Epithelial cell of prostate (primary cell): ENCODE measurements at places on chromosomes 16 and 17.

- DNase-seq: no peak
Measured at GRCh38 chr16:79328402-79329165, 272.0 kb downstream of the MAF start.

- no peak for DNase-seq
Measured at GRCh38 chr16:75000481-75001081, 1.8 kb downstream of the ZNRF1 start.

- no peak for DNase-seq
Measured at GRCh38 chr17:70558821-70559220, 389.5 kb downstream of the KCNJ2 start.

GRCh38 chr16:65876624-65877023 lies 489.9 kb upstream of the CDH5 start:
- DNase-seq: no peak

- DNase-seq: no peak
Measured at GRCh38 chr17:62032480-62032879, 32.6 kb downstream of the MED13 start.

DNA sequence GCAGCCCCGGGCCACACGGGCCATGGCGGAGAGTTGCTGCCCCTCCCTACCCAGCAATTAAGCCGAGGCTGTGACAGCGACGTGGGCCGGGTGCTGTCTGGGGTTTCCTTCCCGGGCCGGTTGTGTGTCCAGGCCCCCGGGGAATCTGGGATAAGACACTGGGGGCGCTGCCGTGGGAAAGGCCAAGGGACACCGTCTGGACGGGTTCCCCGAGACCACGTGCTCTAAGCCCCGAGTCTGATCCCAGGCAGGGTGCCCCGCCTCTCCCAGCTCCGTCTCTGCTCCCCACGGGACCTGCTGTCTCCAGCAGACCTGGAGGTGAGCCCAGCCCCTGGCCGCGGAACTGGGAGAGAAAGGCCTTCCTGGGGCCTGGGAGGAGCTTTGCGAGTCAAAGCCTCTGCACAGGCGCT lies 92.2 kb downstream of the IRX3 start:
- no peak for DNase-seq

DNA sequence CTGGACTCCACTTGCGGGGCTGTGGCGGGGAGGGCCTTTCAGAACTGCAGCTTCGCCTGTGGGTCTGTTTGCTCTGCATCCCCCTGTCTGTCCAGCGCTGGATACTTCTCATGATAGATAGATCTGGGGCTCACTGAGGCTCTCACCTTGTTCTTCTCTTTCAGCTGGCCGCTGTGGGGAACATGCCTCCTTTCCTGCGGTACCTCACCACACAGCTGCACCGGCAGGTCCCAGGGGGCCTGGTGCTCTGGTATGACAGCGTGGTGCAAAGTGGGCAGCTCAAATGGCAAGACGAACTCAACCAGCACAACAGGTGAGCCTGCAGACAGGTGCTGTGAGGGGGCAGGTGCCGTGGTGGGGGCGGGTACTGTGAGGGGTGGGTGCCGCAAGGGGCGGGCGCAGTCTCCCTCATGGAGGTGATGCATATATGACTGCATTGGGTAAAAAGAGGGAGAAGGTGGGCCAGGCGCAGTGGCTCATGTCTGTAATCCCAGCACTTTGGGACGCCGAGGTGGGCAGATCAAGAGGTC lies 6.2 kb downstream of the ENGASE start:
- no peak for DNase-seq

DNA sequence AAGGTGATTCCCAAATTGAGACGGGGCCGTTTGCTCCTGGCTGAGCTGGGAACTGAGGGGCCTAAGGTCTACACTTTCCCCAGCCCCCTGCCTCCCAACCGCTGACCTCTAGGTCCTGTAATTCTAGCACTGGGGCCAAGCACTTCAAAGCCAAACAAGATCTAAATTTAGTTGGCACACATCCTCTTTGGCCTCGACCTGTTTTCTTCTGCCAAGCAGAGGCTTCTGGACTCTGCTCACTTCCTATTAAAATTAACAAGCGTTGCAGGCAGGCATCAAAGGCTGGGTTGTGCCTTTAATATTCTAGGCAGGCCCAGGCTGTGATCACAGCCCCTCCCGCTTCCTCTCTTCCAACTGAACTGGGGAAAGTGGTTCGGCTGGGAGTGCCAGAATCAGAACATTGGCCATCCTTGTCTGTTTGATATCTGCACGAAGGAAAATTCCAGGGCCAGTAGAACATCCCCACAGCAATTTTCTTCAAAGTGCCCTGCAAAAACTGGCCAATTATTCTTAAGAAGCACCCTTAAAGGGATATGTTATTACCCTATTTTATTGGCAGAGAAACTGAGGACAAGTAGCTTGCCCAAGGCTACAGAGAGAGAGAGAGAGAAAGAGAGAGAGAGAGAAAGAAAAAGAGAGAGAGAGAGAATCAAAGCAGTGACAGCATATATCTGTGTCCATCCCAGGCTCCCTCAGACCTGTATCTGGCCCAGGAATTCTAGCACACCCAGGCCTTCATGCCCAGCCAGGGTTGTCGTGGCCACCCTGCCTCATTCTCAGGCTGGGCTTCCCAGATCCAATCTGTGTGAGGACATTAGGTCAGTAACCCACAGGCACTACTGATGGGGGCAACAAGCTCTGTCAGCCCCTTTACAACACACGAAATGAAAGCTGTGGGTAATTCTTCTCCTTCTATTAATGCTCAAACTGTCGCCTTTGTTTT lies 12.8 kb upstream of the MT4 start:
- DNase-seq: no peak

- no peak for DNase-seq
Measured at GRCh38 chr17:74339537-74340195, 13.6 kb downstream of the KIF19 start.

DNA sequence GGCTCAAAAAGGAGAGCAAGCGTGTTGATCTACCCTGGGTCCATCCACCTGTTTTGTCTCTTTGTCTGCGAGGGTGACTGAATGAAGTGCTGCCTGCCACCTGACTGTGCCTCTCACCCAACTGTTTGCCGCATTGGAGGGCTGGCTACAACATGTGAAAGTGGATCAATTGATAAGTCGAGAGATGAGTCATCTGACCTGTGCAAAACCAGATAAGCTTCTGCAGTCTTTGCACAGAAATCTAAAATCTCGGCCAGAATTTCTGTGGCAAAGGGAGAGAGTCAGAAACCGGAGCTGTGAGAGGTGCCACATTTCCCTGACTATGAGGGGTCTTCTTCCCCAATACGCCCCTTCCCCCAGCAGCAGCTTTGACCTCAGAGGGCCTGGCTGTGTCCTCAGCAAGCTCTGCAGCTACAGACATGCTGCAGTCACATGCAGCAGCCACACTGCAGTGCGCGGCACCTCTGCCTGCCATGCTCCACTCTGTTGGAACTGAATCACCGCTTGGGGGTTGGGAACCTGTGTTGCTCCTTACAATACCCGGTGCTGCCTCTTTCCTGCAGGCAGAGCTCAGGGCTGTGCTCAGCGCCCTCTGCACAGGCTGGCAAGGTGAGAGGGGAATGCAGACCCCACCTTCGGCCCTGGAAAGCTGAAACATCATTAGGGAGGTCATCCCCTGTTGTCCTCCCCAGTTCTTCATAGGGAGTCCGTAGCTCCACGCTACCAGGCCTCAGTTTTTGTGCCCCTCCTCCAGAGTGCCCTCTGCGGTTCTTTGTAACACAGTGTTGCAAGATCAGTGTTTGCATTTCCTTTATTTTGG lies 16.2 kb upstream of the HAS3 start:
- DNase-seq: no peak

DNA sequence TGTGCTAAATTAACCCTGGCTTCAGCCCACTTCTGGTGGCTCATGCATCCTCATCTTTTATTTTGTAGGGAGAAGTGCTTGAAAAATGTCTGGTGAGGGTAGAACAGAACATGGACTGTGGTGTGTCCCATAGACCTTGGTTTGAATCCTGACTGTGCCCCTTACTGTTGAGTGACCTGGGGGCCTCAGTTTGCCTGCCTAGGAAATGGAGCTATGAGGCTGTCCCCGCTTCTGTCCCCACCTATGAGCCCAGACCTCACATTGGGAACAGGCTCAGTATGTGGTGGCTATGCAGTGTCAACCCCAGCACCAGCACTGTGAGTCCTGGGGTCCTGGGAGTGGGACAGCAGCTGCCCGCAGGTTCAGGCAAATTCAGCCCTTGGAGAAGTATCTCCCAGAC lies 186.3 kb upstream of the GSE1 start:
- no peak for DNase-seq

DNA sequence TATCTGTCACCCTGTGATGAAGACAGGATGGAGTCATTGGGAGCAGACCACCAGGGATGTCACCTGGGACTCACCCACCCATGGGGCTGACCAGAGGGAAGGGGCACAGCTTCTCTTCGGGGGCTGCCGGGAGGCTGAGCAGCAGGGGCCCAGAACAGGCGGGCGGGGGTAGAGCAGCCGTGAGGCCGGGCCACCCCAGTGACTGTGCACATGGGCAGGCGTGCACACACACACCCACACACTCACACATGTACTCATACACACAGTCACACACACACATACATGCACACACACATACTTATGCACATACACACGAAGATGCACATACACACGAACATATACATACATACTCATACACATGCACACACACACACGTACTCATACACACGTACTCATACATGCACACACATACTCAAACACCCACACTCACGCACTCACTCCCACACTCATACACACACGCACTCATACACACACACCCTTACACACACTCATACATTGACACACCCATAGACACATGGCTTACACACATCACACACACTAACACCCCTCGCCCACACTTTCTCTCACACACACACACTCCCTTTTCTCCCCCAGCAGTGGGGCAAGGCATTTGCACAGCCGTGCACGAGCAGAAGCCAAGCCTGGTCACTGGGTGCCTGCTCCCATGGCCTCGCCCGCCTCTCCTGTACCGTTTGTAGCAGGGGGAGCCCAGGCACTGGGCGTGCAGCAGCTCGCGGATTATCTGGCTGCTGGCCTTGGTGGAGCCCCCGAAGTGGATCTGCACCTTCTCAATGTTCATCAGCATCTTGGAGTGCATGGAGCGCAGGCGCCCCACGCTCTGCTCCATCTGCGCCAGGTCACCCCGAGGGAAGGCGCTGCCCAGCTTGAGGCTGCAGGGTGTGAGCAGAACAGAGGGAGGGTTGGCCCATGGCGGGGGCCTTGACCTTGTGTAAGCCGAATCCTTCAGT lies 12.4 kb downstream of the UBALD2 start:
- DNase-seq: no peak

DNA sequence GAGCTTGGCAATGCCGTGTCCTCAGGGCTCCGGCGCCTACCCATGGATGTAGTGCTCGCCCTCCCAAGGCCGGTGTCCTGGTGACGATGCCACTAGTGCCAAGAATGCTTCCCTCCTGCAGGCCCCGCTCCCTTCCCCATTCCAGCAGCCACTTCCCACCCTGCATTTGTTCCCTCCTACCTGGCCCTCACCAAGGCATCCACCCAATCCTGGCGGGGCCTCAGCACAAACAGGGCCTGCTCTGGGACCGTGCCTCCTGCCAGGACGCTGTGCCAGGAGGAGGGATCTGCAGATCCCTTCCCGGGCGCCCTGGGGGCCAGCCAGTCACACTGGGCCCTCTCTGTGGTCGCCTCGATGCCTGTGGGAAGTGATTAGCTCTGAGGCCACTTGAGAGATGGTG lies 25.1 kb downstream of the ABR start:
- DNase-seq: no peak

GRCh38 chr16:12651765-12652512 lies 151.7 kb downstream of the CPPED1 start:
- no peak for DNase-seq

DNA sequence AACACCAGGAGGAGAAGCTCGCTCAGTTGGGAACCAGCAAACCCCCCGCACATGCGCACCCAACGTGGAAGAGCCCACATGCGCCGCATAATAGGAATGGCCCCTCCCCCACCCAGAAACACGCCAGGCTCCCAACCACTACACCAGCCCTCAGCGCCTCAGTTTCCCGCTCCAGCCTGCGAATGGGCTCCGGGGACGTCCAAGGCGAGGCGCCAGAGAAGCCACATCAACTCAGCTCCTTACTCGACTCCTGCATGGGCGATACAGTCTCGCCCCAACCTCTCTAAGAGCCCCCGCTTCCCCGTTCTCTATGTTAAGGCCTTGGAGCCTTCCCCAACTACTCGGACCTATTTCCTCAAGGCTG lies 504 bp downstream of the SRSF1 start:
- DNase-seq: no peak

DNA sequence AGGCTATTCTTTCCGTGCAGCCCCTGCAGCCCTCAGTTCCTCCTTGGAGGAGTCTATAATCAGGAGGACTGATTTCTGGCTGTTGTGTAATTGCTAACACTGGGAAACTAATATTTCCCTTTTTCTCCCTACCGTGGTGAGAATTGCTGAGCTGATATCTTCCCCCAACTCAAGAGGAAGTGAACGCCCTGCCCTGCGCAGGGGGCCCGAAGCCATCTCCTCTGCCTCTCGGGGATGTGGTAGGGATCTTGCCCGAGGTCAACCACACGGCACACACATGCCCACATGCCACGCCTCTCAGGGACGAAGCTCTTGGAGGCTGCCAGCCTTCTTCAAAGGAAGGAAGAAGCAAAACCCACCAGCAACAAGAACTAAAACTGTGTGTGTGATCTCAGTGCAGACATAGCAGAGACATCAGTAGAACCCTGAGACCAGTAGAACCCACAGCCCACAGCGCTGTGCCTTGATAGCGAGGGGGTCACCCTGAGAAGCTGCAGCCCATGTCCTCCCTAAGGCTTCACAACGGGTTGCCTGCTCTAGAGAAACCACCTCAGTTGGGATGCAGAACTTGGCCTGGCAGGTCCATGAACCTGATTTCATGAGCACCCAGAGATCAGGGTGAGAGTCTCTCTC lies 8.9 kb upstream of the ULK2 start:
- no peak for DNase-seq

GRCh38 chr16:65608455-65608854 lies 486.6 kb upstream of the CDH11 start:
- DNase-seq: no peak

DNA sequence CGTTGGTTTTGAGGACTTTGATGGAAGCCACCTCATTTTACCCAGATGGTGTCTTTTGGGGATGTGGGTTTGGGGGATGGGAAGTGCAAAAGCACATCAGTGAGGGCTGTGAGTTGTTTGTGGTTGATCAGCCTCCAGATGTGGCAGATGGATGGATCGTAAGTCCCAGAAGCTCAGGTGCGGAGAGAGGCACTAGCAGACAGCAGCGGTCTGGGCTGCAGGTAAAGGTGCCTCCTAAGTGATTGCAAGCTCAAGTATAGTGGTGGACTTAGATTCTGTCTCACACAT lies 18.0 kb downstream of the HS3ST3B1 start:
- no peak for DNase-seq

DNA sequence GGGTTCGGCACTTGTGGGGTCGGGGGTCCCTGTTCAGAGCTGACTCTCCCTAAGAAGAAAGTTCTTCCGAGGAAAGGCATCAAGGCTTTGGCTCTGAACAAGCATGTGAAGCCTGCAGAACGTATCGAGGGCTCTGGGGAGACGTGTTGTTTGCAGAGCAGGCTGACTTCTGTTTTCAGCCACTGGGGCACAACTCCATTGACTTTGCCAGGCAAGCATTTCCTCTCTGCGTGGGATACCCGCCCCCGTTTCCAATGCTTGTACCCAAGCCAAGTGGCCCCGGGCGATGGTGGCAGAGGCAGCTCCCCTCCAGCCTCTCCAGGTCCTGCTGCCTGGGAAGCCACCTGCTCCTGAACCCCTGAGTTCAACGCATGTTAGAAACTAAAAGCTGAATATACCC lies 255.7 kb downstream of the RBFOX3 start:
- no peak for DNase-seq
